ENCODE measurements at places on chromosomes 7 and 10.

DNA sequence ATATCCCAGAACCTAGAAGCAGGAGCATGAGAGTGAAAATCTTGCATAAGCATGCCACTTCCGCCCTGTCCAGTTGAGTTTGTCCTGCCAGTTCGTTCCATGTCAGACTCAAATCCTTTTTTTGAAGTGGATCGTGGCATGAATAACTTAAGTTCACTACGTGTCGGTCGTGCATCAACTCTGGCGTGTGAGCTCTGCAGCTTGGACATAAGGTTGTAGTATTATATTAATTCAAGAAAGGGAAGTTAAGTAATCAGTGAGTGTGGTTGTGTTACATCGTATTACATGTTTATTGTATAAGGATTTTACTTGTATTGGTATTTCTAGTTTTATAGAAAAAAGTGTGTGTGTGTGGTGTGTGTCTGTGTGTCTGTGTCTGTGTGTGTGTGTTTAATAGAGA is 23.0 kb downstream of the CDC123 start:
- no peak for DNase-seq

DNA sequence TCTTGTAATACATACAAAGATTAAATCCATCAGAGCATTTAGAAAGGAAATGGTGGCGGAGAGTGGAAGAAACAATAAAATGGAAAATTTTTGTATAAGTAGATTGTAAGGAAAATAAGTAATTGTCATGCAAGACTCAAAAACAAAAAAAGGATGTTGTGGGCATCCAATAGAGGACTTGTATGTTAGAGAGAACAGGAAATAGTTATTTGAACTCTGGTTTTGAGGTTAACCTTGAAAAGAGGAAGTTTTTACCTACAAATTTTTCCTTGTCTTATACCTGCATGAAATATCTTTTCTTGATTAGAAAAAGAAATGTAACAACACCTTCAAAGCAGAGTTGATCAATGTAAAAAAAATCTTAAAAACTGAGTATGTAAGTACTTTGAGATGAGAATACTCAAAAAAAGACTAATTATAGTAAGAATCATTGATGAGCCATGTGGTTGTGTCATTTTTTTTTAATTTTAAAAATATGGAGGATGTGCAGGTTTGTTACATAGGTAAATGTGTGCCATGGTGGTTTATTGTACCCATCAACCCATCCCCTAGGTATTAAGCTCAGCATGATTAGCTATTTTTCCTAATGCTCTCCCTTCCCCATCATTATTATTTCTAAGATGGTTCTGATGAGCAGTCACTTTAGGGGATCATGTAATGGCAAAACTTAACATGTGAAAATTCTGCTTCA is 11.9 kb downstream of the TMEM106B start:
- no peak for DNase-seq

DNA sequence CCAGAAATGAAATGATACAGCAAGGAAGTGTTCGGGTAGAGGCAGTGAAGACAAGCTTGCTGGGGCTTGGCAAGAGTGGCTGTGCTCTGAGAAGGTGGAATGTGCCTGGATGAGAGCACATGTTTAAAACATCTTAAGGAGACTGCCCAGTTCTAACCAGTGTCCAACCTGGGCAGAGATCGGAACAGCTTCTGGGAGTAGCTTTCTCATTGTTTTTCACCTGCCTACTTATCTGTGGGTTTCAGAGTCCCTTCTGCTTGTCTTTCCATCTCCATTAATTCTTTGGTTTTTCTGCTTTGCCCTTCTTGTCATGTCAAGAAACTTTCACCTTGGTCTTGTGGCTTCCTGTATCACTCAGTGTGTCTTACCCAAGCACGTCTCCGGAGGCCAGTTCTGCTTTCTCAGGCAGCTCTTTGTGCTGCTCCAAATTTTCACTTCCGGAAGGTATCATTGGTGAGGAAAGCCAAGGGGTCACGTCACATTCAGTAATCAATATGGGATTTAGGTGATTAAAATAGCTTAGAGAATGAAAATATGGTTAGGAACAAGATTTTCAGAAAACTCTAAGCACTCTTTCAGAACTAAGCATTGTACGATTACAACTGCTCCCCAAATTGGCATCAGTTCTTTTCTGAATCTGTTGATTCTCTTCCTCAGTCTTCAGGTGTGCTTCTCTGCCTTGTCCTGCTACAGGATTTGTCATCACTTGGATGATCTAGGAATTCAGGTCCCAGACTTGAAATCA is 5.5 kb upstream of the LAMB4 start:
- DNase-seq: no peak

DNA sequence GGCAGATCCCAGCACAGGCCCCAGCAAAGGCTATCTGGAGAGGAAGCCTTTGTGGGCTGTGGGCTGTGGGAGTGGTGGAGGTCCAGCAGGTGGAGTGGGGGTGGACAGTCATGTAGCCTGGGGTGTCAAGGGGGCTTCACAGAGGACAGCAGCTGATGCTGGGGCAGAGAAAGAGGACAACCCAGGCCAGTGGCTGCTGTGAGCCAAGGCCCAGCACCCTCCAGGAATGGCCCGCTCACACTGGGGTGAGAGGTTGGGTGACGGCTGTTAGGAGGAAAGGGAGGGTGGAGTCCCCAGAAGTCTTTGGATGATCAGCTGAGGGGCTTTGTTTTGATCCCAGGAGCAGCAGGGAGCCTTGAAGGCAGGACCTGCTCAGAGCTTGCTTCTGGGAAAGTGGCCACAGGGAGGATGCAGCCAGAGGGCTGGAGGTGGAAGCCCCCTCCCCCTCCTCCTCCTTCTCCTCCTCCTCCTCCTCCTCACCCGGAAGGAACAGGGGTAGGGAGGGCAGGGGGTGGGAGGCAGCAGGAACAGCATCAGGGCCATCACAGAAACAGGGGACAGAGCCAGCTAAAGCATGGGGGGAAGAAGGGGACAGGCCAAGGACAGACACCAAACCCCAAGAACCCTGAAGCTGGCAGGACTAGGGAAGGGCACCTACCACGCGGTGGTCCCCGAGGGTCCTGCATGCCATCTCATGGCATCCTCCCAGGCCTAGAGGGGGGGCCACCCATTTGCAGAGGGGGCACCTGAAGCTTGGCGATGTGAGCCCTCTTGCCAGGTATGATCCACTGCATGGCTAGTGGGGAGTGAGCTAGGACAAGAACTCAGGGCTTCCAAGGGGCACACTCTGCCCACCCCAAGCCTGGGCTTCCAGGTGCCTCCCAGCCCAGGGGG is 144.9 kb downstream of the GRID1 start:
- no peak for DNase-seq

DNA sequence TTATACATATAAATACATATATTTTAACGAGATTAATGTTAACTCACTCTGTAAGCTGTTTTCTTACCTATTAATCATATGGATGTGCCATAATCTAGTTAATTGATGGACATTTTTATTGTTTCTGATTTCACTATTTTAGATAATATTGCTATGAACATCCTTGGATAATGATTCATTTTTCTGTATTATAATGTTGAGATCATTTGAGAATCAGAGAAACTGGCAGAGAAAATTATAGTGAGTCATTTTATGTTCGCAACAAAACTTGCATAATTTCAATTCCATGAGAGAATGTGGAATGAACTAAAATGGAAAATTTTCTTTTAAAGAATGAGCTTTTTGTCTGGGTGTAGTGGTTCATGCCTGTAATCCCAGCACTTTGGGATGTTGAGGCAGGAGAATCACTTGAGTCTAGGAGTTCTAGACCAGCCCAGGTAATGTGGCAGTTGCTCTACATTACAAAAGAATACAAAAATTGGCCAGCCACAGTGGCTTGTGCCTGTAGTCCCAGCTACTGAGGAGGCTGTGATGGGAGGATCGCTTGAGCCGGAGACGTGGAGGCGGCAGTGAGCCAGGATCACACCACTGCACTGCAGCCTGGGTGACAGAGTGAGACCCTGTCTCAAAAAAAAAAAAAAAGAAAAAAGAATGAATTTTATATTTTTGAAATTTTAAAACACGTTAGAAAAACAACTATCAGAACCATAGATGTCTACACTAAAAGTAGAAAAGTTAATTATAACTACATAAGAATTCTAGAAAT is 40.5 kb downstream of the PAPSS2 start:
- peak; percentile 50 for DNase-seq

- peak; percentile 53 for DNase-seq
Measured at GRCh38 chr7:80699721-80700256, 61.3 kb downstream of the CD36 start.
